ENCODE measurements at places on chromosomes 3 and 15.

DNA sequence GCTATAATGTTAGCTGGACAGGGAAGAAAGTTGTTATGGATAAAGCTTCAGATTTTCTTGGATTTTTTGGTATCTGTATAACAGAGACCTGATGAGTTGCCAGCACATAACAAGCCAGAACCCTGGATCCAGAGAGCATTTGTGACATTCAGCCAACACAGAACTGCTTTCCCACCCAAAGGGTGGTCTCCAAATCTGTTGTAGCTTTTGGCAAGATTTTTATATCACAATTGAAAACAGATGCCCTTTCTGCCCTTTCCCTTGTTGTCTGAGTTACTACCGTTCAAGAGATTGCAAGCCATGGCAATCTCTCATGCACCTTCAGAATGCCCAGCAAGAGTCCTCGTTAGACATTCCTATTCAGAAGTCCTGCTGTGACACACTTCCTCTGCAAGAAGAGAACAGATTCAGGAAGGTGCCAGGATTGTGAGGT, 107.6 kb upstream of the FGF7 start:
- peak; percentile 85 for DNase-seq

- DNase-seq, result no peak
Measured at GRCh38 chr15:40046721-40047414, 7.9 kb upstream of the SRP14 start.

DNA sequence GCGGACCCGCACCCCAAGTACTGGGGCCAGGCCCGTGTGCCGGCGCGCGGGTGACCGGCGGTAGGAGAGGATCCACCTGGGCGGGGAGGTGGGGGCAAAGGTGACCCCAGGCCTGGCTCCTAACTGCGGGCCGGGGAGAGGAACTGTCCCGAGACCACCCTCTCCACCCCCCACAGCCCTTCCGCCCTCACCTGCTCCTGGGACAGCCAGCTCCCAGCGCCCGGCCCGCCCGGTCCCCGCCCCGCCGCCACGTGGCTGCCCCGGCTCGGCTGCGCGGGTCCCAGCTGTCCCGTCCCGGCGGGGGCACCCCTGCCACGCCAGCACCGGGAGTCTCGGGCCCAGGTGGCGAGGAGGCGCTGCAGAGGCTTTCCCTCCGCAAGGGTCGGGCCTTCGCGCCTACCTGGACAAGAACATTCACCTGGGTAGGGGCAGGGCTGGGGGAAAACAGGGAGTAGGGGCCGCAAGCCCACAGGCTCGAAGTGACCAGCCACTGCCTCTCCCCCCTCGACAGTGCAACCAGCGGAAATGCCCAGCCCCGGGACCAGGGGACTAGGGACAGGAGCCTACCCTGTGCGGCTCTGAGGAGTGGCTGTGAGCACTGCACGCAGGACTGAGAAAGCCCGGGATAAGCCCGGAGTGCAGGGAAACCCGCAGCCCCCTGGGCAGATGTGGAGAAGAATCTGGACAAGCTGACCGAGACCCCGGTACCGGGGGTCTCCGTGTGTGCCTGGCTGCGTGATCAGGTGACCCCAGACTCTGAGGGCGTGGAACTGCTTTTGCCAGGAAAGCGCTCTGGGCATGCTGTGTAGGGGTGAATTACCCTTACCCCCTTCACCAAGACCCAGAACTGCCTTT, at the start of gene SLC12A8:
Gene SLC12A8 (minus strand): TSS at position 240 of the 855 bp plus-strand sequence. CDS start 1,399 bp downstream, outside the sequence.
- DNase-seq, result no peak

GRCh38 chr3:15497964-15498363, 23.5 kb downstream of the COLQ start:
- DNase-seq, result no peak

GRCh38 chr3:16916840-16917239, 32.1 kb downstream of the PLCL2 start:
- DNase-seq, result no peak

- no peak for DNase-seq
Measured at GRCh38 chr3:61218504-61218903, 32.7 kb downstream of the FHIT start.

DNA sequence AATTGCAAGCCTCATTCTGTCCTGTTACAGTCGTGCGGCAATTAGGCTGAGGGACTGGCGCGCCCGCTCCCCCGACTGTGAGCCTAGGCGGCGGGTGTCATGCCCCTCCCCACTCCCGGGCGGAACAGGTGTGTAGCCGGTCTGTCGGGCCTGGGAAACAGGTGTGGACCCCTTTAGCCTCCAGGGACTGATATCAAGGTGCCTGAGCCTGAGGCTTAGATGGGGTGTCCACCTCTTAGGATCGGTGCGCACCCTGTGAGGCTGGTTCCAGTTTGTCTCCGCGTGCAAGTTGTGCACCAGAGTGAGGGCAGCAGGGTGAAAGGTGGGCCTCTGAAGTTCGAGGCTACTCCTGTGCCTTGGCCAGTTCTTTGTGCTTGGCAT, 686 bp downstream of the VPS8 start:
- no peak for DNase-seq

GRCh38 chr15:68385671-68386586, 46.0 kb downstream of the ITGA11 start:
- no peak for DNase-seq

DNA sequence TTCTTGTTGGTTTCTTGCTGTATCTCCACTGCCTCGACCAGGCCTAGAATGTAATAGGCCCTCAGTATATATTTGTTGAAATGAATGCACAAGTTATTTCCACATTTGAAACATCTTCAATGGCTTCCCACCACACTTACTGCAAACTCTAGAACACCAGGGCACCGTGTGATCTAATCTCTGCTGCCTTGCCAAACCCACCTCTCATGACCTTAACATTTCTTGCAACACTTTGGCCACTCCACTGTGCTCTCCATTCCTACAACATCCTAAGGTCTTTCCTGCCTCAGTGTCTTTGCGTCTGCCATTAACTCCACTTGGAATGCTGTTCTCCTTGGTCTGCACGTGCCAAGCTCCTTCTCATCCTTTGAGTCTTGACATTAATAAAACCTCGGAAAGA, 14.1 kb downstream of the FRMD4B start:
- no peak for DNase-seq

All from umbilical cord (tissue), 2 donors.